Hepatic stellate cell (primary cell): ENCODE measurements at places on chromosomes 3 and 15.

DNA sequence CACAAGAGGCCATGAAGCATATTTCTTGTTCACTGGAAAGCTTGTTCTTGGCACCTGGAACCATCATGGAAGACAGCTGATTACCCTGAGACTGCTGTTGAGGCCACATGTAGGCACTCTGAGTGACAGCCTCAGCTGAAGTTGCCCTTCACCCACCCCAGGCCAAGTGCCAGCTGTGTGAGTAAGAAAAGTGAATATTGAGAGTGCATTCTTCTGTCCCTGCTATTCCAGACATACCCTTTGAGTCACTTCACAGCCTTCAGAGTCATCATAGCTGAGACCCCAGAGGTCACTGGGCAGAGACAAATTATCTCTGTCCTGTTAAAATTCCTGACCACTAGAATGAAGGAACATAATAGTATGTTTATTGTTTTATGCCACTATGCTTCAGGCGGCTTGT lies 79.6 kb downstream of the NFKBIZ start:
- DNase-seq = peak; percentile 67

GRCh38 chr3:12148183-12148940 lies 10.3 kb downstream of the TIMP4 start:
- DNase-seq = no peak

DNA sequence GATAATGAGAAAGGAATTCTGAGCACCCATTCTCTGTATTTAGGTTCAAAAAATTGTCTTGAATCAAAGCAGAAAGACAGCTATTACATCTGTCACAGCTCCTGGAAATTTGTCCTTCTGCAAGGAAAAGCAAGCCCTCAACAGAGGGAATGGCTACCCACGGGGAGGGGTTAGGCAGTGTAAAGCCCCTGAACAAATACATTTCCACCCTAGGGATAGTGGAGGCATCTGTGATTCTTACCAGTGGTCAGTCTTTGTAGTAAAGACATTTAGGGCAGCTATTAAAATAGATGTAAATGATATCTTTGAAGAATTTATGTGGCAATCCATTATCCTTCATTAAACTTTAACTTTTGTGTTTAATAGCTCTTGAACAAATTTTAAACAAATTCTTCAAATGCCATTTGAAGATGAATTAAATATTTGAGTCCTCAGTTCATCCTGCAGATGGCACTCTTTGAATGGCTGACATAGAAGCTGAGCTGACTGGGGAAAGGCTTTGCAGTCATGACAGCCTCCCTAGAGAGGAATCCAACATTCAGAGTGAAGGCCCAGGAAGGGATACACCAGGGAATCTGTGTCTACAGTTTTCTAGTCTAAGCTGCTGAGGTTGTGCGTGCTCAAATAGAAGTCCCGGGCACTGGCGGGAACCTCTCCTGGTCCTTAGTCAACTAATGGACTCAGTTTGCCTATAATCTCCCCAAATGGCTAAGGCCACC lies 359.7 kb upstream of the ROPN1 start:
- peak; percentile 59 for DNase-seq

- peak; percentile 31 for DNase-seq
Observed at GRCh38 chr3:141487521-141488252, 860 bp downstream of the RASA2 start.

DNA sequence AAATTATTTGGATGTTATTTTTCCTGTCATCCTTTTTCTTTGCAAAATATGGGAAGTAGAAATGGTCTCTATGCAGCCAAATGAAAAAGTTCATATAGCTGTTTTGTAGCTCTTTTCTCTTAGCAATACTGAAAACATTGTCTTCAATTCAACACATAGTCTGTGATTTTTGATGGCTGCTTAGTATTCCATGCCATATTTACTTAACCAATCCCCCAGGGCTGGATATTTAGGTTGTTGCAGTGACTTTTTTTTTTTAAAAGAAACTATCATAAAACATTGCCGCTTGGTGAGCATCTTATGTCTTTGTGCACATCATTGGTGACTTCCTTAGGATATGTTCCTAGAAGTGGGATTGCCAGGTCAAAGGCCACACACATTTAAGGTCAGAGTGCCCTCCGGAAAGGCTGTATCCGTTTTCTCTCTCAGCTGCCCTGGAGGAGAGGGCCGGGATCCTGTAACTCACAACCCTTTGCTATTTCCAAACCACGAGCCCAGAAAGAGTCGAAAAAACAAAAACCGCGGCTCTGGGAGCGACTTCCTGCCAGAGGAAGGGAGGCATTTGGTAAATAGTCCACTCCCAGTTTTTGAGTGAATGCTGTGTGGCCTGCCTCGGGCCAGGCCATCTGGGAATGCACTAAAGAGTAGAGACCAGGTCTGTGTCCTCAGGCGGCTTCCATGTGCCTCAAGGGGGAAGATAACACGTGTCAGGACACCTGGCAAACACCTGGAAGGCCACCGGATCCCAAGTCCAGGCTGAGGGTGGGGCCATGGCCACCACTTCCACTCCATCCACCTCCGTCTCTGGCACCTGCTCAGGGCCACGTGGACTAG lies 41.9 kb downstream of the SMAD6 start:
- DNase-seq = no peak

DNA sequence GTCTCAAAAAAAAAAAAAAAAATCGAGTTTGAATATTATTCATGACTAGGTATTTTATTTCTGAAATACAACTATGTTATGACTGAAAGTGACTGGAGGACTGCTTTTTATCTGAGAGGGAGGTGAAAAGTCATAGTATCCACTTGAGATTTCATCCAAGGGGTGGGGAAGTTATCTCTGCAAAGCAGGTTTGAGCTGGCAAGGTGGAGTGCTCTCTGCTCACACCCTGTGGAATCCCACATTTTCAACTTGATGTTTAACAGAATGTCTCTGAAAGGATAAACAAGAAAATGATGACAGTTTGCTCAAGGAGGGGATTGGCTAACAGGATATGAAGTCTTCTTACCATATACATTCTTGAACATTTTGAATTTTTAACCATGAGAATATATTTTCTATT lies 27.3 kb upstream of the SEC62 start:
- DNase-seq = no peak

DNA sequence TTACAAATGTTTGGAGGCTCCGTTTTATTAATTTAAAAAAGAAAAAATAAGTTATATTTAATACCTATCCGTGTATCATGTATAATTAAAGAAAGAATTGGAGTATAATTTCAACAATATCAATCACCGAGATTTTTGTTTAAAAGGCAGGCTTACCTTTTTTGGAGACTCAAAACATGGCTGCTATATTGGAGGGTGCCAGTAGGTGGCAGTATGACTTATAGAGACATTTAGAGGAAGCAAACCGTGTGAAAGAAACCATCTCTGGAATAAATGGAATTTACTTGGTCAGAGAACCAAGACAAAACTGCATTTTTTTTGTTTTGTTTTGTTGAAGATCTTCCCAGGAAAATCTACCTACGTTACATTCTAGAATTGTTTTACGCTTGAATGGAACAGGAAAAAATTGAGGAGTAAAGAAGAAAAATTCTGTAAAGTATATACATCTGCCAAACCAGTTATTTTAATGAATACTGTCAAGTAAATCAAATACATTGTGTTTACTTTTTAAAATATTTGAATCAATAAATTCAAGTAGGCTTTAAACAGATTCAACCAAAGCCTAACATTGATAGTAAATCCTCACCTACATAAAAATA lies 802.6 kb upstream of the ALCAM start:
- peak; percentile 6 for DNase-seq

- peak; percentile 70 for DNase-seq
Observed at GRCh38 chr3:186097663-186098451, 11.0 kb downstream of the ETV5 start.

DNA sequence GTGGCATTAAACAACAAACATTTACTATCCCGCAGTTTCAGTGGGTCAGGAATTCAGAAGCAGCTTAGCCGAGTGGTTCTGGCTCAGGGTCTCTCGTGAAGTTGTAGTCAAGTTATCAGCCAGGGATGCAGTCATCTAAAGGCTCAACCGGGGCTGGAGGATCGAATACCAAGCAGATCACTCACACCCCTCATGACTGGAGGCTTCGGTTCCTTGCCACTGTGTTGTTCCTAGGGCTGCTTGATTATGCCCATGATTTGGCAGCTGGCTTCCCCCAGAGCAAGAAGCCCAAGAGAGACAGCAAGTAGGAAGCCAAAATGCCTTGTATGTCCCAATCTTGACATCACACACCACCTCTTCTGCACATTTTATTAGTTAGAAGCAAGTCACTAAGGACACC lies 33.9 kb upstream of the CDCP1 start:
- DNase-seq = peak; percentile 70

DNA sequence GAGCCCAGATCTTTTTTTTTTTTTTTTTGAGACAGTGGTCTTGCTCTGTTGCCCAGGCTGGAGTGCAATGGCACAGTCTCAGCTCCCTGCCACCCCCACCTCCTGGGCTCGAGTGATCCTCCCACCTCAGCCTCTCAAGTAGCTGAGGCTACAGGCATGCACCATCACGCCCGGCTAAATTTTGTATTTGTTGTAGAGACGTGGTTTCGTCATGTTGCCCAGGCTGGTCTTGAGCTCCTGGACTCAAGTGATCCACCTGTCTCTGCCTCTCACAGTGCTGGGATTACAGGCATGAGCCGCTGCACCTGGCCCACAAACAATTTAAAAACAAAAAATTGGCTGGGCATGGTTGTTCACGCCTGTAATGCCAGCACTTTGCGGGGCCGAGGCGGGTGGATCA lies 22.6 kb upstream of the SLC6A6 start:
- no peak for DNase-seq

GRCh38 chr3:31668242-31668641 lies 135.5 kb downstream of the STT3B start:
- no peak for DNase-seq

DNA sequence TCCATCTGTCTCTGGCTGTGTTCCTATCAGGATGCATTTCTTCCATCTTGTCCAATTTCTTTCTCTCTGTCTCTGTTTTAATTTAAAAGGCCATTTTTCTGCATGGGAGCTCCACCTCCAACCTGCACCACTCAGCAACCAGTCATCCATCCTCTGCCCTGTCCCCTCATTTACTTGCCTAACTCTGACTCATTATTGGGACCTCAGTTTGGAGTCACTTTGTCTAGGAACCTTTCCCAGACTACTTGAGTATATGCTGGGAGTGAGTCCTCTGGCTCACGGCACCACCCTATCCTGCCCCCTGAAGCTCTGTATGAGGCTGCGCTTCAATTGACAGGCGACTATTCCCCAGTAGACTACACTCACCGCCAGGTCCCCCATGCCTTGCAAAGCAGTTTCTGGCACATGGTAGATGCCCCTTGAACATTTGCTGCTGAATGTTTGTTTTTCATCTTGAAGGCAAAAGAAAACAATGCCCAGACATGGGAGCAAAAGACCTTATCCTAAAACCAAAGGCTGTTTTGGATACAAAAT lies 513.3 kb upstream of the CFAP20DC start:
- DNase-seq = no peak

- DNase-seq = no peak
Observed at GRCh38 chr3:55061720-55062034, 133.8 kb upstream of the LRTM1 start.

DNA sequence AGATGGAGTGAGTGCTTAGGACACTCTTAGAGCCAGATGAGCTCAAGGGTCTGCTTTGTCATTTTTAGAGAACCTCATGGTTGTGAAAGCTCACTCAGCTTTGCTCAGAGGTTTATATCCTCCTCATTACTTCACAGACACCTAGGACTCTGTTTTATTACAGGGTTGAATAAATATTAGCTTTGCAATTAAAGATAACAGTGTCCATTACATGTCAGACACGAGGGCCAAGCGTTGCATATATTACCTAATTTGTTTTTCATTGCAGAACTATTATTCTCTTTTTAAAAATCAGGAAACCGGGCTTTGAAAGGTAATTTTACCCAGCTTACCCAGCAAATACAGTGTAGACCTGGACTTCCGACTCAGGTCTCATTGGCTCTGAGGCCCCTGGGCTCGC lies 16.1 kb downstream of the MAP6D1 start:
- no peak for DNase-seq

DNA sequence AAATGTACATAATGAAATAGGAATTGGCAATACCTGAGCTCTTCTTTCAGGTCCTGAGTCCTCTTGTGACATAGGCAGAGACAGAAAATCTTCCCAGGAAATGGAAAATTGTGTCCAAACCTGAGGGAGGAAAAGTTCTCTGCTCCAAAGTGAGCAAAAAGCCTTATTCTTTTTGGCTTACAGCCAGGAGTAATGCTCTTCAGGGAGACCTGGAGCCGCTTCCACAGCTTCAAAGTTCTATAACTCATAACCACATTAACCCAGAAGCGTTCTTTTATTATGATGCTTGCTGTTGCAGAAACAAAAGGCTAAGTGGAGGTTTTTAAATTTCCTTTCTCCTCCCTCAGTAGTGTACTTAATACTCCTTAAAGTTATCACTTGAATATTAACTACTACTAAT lies 633 bp downstream of the IGSF10 start:
- no peak for DNase-seq

GRCh38 chr3:47283591-47284364 lies 1.0 kb downstream of the KLHL18 start:
- no peak for DNase-seq

- no peak for DNase-seq
Observed at GRCh38 chr3:144105542-144105941, 133.9 kb downstream of the DIPK2A start.

- DNase-seq = no peak
Observed at GRCh38 chr3:106399761-106400160, 530.9 kb upstream of the CBLB start.

DNA sequence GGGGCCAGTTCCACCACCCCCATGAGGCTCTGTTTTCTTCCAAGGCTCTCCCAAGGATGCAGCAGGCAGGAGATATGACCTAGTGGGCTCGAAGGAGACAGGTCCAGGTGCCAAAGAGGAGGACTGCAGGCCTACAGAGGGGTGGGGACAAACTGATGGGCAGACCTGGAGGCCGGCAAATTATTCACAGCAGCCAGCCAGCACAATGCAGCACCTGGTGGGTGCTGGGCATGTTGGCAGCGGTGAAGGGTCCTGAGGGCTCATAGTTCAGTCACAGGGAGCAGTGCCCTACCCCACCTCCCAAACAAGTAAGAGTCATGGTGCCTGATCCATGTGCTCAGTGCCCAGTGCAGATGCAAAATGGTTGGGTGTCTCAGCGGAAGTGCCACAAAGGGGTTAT lies 171.7 kb downstream of the ABHD5 start:
- DNase-seq = no peak

GRCh38 chr15:51046799-51047449 lies 47.8 kb downstream of the TNFAIP8L3 start:
- DNase-seq = no peak

DNA sequence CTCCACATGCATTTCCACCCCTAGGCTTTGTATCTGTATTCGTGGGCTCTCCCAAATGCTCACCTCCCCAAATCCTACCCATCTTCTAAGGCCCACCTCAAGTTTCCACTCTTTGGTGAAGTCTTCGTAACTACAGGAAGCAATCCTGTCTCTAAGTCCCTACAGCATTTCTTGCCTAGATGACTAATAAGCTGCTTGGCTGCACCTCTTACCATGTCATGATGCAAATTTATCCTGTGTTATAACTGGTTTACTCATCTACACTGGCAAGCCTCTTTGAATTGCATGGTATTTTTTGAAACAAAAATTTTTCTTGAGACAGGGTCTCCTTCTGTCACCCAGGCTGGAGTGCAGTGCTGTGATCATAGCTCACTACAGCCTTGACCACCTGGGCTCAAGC lies 73.3 kb downstream of the SETMAR start:
- DNase-seq = no peak
